ENCODE measurements at places on chromosomes 7 and 10.

GRCh38 chr7:26865094-26865388 lies 651 bp upstream of the SKAP2 start:
- peak overlapping the region; percentile 50 for H3K4me3 ChIP-seq
- no peaks in the 10 kb centered on the region for H3K27me3 ChIP-seq
- H3K4me1 ChIP-seq = peaks cover 4% of the 10 kb centered on the region

DNA sequence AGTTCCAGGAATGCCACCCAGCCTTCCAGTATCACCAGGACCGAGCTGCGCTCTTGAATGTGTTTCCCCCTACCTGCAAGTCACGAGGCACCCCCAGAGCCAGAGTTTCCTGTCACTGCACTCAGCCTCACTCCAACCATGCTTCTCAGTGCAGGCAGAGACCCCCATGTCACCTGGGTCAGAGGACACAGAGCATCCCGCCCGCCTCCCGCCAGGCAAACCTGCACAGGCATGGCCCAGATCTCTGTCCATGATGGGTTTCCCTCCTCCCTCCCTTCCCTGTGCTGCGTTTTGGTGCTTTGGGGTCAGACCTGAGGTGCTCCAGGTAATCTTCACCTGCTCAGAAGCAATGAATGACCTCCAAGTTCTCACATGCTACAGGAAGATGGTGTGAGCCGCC lies 3.1 kb upstream of the RET start:
- peaks cover 5% of the 10 kb centered on the region for H3K4me1 ChIP-seq
- H3K27ac ChIP-seq = no peak overlapping the region
- no peak overlapping the region for H3K4me3 ChIP-seq
- no peaks in the 10 kb centered on the region for H3K36me3 ChIP-seq

DNA sequence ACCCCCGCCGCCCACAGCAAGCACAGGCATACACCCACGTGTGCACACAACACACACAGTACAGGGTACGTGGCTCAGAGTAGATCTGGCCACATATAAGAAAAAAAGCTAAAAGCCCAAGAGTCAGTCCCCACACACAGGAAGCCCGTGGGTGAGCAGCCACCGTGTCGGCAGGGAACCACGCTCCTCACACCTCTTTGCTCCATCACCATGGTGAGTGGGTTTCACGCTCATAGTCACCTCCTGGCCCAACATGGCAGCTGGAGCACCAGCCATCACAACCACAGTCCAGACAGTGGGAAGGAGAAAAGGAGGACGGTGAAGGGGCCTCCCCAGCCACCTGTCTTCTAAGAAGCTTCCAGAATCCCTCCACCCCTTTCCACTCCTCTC lies 76.0 kb upstream of the PDGFA start:
- H3K27ac ChIP-seq = no peak overlapping the region
- peaks cover 9% of the 10 kb centered on the region for H3K4me1 ChIP-seq
- H3K36me3 ChIP-seq = peaks cover 7% of the 10 kb centered on the region
- no peaks in the 10 kb centered on the region for H3K27me3 ChIP-seq
- no peak for DNase-seq

GRCh38 chr7:20438694-20439376 lies 108.1 kb downstream of the ITGB8 start:
- H3K36me3 ChIP-seq = no peaks in the 10 kb centered on the region
- H3K27ac ChIP-seq = no peak overlapping the region
- no peak for DNase-seq
- H3K4me3 ChIP-seq = no peak overlapping the region

- H3K4me3 ChIP-seq = no peak overlapping the region
- no peaks in the 10 kb centered on the region for H3K4me1 ChIP-seq
- H3K27me3 ChIP-seq = no peaks in the 10 kb centered on the region
- DNase-seq = no peak
- H3K36me3 ChIP-seq = no peaks in the 10 kb centered on the region
Measured at GRCh38 chr7:13279854-13280435, 592.5 kb downstream of the ARL4A start.

GRCh38 chr10:82674036-82674435 lies 799.0 kb downstream of the NRG3 start:
- H3K27ac ChIP-seq = no peak overlapping the region
- no peaks in the 10 kb centered on the region for H3K36me3 ChIP-seq
- no peaks in the 10 kb centered on the region for H3K27me3 ChIP-seq
- no peak for DNase-seq
- no peaks in the 10 kb centered on the region for H3K4me1 ChIP-seq
- H3K4me3 ChIP-seq = no peak overlapping the region

- H3K4me3 ChIP-seq = no peak overlapping the region
- H3K27me3 ChIP-seq = no peaks in the 10 kb centered on the region
- peaks cover 42% of the 10 kb centered on the region for H3K36me3 ChIP-seq
- H3K27ac ChIP-seq = no peak overlapping the region
Measured at GRCh38 chr7:495326-495725, 24.3 kb downstream of the PDGFA start.
